D341Med (cell line): ENCODE measurements at places on chromosomes 2 and 18.

- DNase-seq = no peak
These were observed 229.9 kb upstream of the RAB12 start for GRCh38 chr18:8379187-8379941.

- DNase-seq = no peak
These were observed 132.8 kb upstream of the DOK6 start for GRCh38 chr18:69267895-69268294.

DNA sequence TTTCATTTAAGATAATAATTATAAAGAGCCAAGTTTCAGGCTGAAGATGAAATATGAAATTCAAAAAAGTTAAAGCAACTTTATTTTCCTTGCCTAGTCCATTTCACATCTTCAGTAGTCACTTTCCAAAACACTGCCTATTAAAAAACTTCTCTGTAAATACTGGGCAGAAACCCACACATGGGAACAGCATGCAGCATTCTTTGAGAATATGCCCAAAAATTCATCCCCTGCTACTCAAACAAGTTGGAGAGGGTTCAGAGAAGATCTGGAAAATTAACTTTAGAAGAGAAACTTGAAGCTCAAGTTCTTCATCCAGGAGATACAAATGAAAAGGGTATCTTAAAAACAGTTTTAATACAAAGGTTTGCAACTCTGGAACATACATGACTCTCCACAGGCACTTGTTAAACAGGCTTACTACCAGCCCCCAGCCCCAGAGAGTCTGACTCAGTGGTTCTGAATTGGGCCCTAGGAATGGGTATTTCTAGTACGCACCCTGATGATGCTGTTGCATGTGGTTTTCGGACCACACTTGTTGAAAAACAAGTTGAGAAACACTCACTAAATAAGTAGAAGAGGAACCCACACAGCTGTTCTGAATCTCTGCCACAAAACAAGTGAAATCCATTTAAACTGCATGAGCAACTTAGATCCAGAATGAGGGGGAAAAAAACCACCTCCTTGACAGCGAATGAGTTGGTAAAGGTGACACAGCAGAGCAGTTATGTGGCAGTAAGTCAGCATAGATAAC, 329.1 kb downstream of the SATB2 start:
- DNase-seq = no peak

DNA sequence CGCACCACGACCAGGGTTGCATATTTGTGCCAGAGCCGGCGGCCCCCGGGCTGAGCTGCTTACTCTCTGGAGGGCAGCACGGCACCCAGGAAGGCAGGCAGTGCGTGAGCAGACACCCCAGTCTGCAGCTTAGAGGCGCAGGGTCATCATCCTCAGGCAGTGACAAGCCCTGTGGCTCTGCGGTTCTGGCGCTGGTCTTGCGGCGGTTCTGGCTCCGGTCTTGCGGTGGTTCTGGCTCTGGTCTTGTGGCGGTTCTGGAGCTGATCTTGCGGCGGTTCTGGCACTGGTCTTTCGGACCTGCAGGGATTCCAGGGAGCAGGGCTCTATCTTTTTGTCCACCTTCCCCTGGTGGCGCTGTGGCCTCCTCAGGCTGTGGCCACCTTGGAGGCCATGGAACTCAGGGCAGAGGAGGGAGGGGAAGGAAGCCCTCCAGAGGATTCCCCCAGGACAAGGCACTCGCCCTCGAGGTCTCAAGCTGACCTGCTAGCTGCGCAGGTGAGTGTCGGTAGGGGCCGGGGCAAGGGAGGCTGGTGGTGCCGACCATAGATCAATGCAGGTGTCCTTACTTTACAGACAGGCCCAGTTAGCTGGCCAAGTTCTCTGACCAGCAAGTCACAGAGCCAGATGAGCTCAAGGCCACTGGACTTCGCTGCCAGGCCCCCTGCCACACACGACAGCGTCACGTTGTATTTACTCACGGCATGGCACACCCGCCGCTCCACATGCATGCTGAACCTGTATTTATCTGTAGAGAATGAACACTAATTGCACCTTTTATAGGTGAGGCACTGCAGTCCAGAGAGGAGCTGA, 14.9 kb downstream of the ESPNL start:
- no peak for DNase-seq

DNA sequence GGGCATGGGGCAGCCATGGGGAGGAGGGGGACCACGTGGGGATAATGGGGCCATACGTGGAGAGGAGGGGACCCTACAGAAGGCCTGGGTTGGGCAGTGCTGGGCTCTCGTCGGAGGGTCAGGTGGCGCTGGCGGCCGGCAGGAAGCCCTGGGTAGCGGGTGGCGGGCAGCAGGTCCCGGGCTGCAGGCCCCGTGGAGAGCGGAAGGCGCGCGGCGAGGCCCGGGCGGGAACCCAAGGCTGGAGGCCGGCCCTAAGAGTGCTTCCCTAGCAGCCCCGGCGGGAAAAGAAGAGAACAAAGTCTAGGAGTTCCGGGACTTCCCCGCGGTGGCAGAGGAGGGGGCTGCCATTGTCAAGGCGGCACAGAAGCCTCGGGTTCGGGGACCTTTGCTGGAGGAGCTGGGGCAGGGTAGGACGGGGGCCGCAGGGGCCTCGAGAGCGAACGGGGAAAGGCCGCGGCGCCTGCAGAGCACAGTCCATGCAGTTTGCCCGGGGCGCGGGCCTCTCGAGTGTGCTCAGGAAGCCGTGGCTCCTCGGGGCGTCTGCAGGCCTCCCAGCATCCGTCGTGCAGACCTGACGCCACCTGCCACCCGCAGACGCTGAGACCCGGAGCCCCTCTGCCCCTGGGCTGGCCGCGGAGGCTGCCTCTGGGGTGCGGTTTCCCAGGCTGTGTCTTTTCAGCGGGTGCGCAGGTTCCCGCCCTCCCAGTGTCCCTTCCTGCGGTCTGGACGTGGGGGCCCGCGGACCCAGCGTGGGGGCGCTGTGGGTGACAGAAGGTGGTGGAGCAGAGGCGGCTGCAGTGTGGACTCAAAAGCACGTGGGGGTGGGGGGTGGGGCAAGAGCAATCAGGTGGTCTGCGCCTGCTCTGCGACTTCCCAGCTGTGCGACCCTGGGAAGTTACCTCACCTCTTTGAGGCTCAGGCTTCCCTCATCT, 19.4 kb upstream of the NCL start:
- DNase-seq = no peak
